ENCODE measurements at places on chromosomes 7 and 10.
A peak's percentile ranks its signal among the peaks of the same experiment; 100 is the strongest.

DNA sequence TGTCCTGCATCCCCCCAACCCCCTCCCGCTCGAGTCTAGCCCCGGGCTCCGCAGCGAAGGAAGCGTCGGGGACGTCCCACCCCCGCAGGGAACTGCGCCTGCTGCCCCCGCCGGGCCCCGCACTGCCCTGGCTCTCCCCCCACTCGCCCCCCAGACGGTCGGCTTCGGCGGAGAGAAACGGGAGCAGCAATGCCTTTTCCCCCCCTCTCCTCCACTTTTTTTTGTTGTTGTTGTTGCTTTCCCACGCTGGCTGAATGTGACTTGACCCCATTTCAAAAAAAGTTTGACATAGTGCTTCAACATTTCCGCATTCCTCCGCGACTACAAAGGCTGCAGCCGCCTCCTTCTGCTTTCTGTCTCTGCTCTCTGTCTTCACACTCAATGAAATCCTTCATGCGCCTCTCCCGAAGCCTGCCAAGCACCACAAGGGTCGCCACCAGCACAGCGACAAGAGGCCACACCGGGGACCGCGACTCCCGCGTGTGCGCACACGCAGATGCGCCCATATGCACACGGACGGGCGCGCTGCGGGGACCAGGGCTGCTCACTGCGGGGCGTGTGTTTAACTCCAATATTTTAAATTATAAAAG, 1.0 kb downstream of the CDK6 start:
- DNase-seq: no peak

GRCh38 chr7:16463949-16464715, 1.4 kb downstream of the SOSTDC1 start:
- DNase-seq: no peak

GRCh38 chr7:83610649-83611304, 38.2 kb downstream of the SEMA3E start:
- DNase-seq: no peak

- DNase-seq: no peak
Measured at GRCh38 chr10:114306116-114306973, 67.3 kb downstream of the VWA2 start.

GRCh38 chr10:110802551-110803238, 69.0 kb upstream of the PDCD4 start:
- DNase-seq: peak; percentile 36

DNA sequence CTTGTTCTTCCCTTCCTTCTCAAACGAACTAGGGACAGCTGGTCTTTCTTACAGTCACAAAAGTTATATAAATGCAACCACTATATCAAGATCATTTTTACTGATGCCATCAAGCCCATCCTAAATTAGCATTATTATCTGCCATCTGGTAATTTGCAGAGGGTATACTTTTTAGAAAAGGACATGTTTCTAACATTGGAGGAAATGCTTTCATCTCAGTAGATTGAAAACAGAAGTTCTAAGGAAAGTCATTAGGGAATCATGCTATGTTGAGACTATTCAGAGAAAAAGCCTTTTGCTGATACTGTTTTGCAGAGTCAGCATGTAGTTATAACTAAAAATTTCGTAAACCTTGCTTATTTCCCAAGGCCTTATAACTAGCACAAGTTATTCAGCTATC, 146.7 kb downstream of the WNT2 start:
- DNase-seq: no peak

GRCh38 chr10:124705817-124706461, 38.2 kb downstream of the FAM53B start:
- no peak for DNase-seq

DNA sequence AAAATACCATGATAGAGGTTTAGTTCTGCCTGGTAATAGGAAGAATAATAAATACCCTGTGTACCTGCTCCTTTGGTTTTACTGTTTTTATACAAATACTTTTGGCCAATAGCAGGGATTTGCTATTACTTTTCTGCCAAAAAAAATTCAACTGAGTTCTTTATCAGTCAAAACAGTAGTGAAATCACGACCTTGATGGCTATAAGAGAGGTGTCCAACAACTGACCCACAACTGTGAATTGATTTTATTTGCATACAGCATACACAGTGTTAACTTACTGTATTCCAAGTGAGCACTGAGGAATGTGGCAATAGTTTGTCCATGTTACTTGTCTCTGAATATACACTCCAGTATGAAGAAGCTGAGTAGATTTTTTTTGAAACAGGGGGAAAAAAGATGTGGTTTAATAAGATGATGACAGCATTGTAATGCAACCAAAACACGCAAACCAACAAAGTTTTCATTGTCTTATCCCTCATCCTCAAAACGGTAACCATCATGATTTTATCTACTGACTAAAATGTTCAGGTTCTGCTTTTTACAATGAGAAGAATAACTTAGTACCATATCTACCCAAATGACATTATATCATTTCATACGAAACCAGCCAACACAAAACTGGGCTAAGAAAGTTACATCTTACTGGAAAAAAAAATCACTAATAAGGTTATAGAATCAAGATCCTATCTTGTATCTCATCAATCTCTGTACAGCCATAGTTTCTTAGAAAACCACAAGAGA, 63.3 kb downstream of the GSAP start:
- no peak for DNase-seq

GRCh38 chr7:104643587-104644217, 315.3 kb downstream of the LHFPL3 start:
- DNase-seq: no peak

- no peak for DNase-seq
Measured at GRCh38 chr7:29109899-29110298, 36.4 kb downstream of the CPVL start.

DNA sequence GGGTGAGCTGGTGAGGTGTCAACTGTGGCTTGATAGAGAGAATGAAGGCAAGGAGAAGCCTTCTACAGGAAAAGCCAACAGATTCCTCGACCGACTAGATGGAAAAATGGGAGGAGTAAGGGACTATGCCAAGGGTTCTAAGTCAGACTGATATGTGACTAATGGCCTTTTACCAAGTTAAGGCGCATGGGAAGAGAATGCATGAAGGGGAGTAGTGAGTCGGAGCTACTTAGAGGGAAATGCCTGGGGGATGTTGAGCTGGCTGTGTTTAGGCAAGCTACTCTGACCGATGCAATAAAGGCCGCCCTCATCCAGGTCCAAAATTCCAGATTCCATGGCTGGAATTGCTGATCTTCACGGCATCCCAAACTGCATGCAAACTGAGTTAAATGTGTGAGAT, 48.2 kb downstream of the APBB1IP start:
- no peak for DNase-seq

- DNase-seq: peak; percentile 8
Measured at GRCh38 chr7:7746458-7746857, 28.1 kb upstream of the RPA3 start.

GRCh38 chr7:74542558-74543117, 88.9 kb downstream of the GTF2IRD1 start:
- DNase-seq: peak; percentile 46

Data from NCI-H774 (cell line).